ENCODE measurements at places on chromosomes 1 and 21. TPM values are rescaled to one million over a fixed set of nuclear protein-coding genes. Genes with fewer than 3 reads are reported as not detected.

The HES3 gene
- not detected for total RNA-seq

The KCNN3 gene
- total RNA-seq: 0.96 TPM

The LCE1A gene
- total RNA-seq: not detected

The NECTIN4 gene
- not detected for total RNA-seq

The KIAA1614 gene
- total RNA-seq: 3.1 TPM

The BARHL2 gene
- not detected for total RNA-seq

The CLCA1 gene
- 0.29 TPM for total RNA-seq

The ZNF669 gene
- total RNA-seq: 7.7 TPM

The SPATA1 gene
- total RNA-seq: 0.71 TPM

The RBM11 gene
- total RNA-seq: not detected

The GJB3 gene
- total RNA-seq: not detected

The SH2D2A gene
- total RNA-seq: 4.7 TPM

The LIN28A gene
- not detected for total RNA-seq

The S100A10 gene
- 650 TPM for total RNA-seq

The MYBPHL gene
- total RNA-seq: not detected

The TMEM82 gene
- not detected for total RNA-seq
